Effector CD8-positive, alpha-beta T cell (primary cell): ENCODE measurements at places on chromosomes 2 and 18.

DNA sequence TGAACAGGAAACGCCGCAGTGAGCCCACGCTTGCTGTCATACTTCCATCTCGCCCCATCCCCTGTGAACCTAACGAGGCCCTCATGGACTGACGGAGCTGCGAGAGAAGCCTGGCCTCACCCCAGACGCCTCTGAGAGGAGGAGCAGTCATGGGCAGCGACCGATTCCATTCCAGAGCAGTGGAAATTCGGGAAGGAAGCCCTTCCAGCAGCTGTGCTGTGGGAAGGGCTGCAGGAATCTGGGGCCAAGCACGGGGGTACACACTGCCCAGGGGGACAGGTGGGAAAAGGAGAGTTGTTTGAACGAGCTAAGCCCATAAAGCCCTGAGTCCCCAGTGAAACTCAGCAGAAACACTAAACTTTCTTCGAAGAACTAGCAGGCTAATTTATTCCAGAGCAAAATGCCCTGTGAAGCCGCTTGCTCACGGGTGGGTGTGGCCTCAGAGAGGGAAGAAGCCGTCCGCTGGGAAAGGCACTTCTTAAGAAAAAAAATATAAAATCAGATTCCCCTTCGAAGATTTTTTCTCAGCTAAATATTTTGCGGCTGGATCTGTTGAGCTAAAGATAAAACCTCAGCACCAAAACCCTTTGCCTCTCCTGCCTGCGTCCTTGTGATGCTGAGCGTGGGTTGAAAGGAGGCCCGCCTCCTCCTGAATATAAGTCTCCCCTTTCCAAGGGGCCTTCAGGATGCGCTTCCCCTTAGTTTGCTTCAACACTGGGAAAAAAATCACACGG lies 38.2 kb downstream of the ANKMY1 start:
- DNase-seq = no peak

GRCh38 chr2:48449073-48449840 lies 80.7 kb upstream of the STON1 start:
- DNase-seq = no peak

DNA sequence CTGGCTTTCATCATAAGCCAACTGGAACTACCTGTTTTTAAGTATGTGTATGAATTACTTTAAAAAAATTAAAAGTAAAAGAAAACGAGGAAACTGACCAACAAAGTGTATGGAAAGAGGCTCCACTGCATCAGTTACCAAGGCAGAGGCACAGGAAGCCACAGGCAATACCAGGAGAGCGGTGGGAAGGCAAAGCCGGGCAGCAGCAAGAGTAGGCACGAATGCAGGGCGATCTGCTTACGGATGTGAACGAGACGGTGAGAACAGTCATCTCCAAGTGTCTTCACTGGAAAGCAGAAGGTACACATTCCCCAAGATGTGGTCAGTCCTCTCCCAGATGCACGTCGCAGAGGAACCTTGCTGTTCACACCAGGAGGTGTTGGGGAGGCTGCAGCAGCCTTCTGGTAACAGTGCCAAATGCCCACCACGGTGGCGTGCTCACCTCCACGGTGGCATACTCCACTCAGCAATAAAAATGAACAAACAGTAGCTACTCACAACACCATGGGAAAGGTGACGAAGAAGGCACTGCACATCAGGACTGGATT lies 43.1 kb downstream of the HS6ST1 start:
- no peak for DNase-seq

GRCh38 chr2:58545300-58546280 lies 304.5 kb upstream of the FANCL start:
- no peak for DNase-seq

DNA sequence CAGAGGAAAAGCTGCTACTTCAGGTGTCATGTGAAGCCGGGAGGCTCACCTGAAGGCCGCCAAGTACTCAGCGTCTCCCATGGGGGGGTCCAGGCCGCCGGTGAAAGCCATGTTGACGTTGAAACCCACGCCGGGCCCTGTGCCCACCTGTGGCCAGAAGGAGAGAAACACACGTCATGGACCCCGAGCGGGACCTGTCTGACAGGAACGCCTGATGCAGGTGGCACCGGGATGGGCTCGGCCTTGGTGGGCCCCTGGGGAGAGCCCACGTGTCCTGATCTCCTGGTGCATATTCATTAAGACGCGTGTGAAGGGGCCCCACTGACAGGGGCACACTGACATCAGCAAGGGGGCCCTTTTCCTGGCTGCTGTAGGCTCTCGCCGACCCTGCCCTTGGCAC lies 233.2 kb downstream of the TWIST2 start:
- DNase-seq = no peak

DNA sequence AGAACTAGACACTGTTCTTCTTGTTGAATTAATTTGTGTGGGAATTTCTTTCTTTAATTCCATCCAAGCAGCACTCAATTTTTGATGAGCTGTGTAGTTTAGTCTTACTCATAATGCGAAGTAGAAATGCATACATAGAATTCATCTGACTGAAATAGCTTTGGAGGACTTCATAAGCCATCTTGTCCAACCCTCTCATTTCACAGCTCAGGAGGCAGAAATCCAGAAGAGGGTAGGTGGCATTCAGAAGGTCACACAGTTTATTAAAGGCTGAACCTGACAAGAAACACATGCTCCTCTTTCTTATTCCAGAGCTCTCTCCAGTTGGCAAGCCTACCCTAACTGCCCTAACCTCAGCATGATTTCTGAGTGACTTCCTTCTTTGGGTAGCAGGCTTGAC lies 169.2 kb upstream of the NOSTRIN start:
- no peak for DNase-seq

DNA sequence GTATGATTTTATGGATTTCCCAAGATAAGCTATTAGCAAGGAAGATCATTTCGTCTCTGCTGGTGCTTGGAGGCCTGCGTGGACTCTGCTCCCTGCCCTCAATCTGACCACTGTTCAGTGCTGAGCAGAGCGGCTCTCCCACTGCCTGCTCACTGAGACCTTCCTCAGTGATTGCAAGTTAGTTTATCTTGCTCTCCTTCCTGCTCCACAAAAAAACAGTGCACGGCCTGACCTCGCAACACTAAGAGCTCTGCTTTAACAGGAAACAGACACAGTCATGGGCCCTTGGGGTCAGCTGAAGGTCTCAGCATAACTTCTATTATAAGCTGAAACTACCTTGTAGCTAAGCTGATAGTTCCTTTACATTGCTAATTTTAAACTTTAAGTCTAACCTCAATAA lies 53.1 kb downstream of the PRELID3A start:
- DNase-seq = no peak

- no peak for DNase-seq
Observed at GRCh38 chr2:134433979-134434378, 180.1 kb downstream of the MGAT5 start.

DNA sequence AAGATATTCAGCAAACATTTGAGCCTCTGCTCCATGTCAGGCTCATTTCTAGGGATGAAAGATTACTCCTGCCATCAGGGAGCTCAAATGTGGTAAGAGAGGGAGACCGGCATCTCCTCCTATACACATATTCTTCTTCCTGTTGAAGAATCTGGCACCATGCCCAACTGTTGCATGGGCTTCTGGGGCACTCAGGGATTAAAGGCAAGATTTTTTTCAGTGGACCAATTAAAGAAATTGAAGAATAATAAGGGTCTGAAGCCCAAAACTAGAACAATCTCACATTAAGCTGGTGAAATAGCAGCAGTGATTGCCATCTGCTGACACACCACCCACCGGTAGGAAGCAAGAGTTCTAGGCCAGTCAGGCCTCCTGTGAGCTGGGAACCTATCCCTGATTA lies 145.4 kb upstream of the LYPD6 start:
- no peak for DNase-seq

DNA sequence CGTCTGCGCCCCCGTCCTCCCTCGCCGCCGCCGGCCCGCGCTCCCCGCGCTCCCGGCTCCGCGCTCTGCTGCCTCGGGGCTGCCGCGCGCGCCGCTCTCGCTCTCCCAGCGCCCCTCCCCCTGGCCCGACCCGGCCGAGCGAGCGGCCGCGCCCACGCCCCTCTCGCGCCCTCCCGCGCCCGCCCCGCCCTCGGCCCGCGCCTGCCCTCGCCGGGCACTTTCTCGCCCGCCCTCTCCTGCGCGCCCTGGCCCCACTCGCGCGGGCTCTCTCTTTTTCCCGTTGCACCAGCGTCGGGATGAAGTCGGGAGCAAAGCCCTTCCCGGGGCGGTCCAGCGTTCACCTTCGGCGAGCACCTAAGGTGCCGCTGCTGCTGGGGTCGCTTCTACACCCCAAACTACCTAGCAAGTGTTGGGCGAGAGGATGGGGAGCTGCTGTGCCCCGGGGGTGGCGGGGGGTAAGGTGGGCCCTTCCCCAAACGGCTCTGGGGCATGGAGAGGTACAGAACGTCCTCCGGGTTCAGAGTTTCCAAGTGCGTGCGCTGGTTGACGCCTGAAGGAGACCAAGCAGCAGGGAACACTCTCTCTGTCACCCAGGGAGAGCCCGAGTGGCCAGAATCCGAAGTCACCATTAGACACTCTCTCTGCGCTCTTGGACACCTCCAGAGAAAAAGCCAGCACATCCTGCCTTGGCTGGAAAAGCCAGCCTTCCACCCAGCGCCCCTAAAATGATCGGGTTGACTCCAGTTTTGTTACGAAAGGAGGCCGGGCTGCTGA lies at the start of gene COLEC12:
Gene COLEC12, minus strand, starts transcription at position 70 of the 774 bp plus-strand sequence. CDS start 187 bp downstream, outside the sequence.
- no peak for DNase-seq

GRCh38 chr18:76374330-76375281 lies 120.4 kb downstream of the ZNF516 start:
- no peak for DNase-seq

DNA sequence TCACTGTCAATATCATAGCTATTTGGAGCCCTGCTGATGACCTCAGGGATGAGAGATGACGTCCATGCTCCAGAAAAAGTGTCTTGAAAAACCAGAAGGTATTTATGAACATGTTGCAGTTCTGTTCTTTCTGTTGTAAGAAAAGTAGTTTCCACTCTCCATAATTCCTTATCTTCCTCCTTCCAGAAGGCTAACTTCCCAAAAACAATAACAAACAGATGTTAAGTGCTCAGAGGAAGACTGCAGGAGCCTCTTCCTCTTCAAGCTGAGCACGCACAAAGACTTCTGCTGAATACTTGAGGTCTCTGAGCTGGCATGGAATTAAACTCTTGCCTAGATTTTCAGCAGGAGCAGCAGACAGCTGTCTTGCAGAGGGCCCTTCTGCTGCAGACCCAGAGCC lies 434.5 kb upstream of the KLHL29 start:
- DNase-seq = no peak

- DNase-seq = no peak
Observed at GRCh38 chr2:215609089-215610032, 173.5 kb upstream of the FN1 start.

- no peak for DNase-seq
Observed at GRCh38 chr2:115386465-115386864, 944.0 kb downstream of the DPP10 start.

- peak; percentile 33 for DNase-seq
Observed at GRCh38 chr2:64730551-64731262, 77.0 kb upstream of the SERTAD2 start.

- no peak for DNase-seq
Observed at GRCh38 chr2:36423172-36423571, 67.6 kb downstream of the CRIM1 start.
